ENCODE measurements at places on chromosomes 5 and 9.

DNA sequence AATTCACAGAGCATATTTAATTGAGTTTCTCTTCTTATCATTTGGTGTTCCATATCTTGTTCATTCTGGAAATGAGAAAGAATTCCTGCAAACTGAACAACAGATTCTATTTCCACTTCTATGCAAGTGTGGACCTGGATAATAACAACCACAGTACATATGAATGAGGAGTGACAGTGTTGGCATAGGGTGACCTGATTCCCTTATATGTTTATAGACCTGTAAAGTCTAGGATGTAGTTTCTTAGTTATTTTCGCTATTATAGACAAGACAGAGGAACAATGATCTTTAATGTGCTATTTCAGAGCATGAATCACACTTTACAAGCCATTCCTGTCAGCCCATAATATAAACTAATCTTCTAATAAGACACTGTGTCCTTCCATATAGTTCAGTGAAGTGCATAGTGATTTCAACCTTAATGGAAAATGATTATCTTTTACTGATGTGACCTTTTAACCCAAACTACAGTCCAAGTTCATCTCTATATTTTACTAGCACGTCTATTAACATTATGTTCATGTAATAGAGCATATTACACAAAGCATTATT is 88.2 kb upstream of the FAM174A start:
- no peak for DNase-seq

- DNase-seq = no peak
Observed at GRCh38 chr5:140560227-140560626, 3.0 kb upstream of the SRA1 start.

DNA sequence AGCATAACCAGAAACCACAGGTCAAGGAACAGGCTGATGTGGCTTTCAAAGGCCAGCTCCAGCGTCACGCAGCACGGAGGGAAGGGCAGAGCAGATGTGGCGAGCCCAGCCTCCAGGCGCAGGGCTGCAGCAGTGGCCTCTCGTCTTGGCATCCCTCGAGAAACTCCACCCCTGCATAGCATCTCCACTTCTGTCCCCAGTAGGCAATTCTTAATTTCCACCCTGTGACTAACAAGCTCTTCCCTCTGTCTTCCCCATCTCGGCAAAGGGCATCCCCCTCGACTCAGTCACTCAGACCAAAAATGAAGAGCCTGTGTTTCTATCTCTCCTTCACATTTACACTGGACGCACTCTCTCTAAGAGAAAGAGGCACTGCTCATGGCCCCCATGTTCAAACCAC is 1.7 kb upstream of the CACNA1B start:
- DNase-seq = no peak

DNA sequence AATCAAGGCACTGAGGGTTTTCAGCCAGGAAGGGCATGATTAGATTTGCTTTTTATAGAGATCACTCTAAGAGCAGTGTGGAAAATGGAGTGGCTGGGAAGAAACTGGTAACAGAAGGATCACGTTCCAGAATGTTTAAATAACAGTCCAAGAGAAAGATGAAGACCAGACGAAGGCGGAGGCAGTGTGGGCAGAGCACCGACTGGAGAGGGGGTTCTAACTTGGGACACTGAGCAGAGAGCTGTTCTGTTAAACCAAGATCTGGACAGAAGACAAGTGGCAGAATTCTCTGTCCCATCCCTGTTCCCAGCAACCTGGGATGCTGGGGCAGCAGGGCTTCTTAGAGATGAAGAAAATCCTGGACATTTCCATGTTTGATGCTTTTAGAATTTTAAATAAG is 249.1 kb upstream of the NR4A3 start:
- DNase-seq = no peak

DNA sequence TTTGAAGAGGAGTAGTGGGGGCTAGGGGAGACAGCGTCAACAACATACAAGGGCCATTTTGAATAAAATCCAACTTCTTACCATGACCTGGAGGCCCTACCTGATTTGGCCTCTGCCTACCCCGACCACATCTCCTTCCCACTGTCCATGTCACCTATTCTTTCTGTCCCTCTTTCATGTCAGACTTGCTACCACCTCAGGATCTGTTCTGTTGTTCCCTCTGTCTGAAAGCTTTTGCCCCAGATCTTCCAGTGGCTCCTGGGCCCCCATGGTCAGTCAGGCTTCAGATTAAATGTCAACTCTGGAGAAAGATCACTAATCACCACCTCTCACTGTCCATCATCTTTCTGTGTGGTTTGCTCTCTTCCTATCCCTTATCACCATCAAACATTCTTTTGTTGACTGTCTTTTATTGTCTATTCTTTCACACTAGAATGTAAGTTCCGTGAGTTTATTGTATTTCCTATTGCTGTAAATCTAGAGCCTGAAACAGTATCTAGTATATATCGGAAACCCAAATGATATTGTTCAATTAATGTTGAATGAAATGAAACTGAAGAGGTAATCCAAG is 31.2 kb upstream of the APC start:
- no peak for DNase-seq

GRCh38 chr9:1995084-1995483 is 20.1 kb upstream of the SMARCA2 start:
- DNase-seq = no peak

- no peak for DNase-seq
Observed at GRCh38 chr9:106025453-106025852, 331.1 kb downstream of the TMEM38B start.

GRCh38 chr5:56941981-56942380 is 9.9 kb downstream of the MIER3 start:
- DNase-seq = no peak

DNA sequence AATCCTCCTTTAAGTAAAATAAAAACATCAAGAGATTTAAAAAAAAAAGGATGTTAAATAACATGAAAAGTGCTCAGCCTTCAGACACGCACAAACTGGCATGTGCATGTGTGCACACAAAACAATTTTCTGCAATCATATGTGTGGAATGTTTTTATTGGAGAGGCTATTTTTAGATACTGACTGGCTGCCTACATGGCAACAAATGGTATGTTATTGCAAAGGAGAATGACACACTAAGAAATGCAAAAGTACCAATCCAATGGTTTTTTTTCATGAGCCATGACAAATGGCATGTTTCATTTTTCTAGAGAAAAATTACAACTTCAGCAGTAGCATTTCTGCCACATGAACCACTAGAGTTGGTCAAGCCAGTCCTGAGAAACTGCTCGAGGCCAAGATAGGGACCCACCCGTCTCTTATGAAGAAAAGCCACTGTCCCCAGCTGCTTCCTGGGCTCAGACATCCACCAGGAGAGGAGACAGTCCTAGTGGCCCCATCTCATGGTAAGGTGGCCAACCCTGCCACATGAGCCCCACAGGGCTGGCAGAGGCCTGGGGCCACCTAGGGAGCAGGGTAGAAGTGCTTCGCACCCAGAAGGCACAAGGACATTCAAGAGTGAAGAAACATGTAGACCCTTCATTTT is 116.4 kb downstream of the MYO10 start:
- no peak for DNase-seq

GRCh38 chr5:140146523-140146842 is 20.7 kb downstream of the IGIP start:
- DNase-seq = no peak

DNA sequence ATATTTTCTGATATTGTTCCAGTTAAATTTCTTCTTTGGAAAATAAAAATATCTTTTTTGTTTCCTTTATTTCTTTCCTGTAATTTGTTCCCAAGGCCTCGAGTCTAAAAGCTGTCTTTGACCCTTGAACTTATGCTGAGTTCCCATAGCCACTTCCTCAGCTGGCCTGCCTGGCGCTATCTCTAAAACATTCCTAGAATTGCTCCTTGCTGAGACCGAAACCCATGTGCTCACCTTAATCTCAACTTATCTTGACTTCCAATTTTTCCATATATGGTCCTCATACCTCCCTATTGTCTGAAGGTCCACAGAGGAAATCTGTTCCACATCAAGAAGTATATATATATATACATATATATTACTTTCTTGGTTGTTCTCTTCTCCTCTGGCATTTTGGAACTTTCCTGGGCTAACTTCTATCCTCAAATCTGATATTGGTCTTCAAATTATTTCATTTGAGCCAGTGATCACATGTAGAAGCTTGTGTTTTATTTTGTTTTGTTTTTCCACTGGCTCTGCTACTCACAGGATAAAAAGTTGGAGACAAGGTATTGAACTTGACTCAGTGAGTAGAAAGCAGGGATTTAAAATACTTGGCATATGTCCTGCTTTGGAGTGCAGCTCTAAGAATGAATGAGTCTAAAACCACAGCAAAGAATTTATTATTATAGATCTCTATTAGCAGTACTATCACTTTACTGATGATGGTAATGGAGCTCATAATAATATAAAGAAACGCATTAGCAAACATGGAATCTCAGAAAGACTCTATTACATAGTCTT is 45.2 kb downstream of the ENC1 start:
- DNase-seq = no peak

DNA sequence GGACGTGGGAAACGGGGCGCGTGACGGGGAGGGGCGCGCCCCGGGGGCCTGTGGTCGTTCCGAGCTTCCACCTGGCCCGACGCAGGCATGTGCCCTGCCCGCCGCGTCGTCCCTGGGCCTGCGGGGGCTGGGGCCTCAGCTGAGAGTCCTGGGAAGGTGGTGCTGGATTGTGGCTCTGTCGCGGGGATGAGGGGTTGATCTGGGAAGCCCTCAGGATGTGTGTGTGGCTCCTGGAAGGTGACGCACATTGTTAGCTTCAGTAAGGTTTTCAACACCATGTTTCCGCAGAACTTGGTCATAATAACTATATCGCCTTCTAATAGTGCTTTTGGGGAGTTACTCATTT is 589.1 kb downstream of the MTRR start:
- DNase-seq = peak; percentile 7

- no peak for DNase-seq
Observed at GRCh38 chr9:73146111-73146815, 5.4 kb upstream of the ANXA1 start.

DNA sequence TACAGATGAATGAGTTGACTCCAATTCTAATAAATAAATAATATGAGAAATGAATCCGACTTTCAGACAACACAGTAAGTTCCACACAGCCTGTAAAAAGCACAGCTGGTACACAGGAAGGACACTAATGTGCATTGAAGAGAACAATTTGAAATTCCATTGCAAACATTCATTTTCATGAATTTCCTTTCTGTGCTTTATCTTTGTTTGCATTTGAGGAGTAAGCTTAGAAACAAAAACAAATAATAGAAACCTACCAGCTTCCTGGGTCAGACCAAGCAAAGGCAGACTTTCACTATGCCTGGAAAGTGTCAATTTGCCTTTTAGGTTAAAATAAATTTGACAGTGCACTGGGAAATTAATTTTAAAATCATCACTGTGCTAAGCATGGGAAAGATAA is 143.8 kb upstream of the VLDLR start:
- no peak for DNase-seq

- DNase-seq = peak; percentile 25
Observed at GRCh38 chr5:126544087-126544740, 50.8 kb downstream of the ALDH7A1 start.

- no peak for DNase-seq
Observed at GRCh38 chr9:95360866-95361265, 43.4 kb upstream of the FANCC start.

DNA sequence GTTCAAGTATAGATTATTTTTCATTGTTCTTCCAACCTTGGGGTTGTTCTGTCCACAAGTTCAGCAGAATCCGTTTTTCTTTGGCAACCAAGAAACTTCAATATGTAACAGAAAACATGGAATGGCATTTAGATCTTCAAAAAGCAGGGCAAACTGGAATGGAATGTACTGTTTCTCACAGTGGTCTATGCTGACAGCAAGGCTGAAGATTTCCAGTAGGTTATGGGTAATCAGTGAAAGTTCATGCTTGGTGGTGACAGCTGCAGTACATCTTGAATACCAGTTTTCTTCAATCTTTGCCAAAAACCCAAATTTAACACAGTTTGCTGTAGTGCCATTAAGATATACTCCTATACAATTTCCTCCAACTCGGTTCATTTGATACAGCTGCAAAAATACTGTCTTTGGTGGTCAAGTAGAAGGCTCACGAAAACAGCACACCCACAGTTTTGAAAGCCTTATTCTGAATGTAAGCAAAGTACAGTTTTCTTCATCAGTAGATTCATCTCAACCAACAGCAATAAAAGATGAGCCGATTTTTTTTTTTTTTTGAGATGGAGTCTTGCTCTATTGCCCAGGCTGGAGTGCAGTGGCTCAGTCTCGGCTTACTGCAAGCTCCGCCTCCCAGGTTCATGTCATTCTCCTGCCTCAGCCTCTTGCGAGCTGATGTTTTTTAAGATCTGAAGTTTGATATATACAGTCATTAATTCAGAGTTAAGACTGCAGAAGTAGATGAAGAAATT is 4.9 kb downstream of the TRIM52 start:
- no peak for DNase-seq

- DNase-seq = no peak
Observed at GRCh38 chr5:28117691-28118090, 1079.3 kb upstream of the CDH9 start.

- no peak for DNase-seq
Observed at GRCh38 chr5:94397508-94397907, 220.9 kb downstream of the KIAA0825 start.

DNA sequence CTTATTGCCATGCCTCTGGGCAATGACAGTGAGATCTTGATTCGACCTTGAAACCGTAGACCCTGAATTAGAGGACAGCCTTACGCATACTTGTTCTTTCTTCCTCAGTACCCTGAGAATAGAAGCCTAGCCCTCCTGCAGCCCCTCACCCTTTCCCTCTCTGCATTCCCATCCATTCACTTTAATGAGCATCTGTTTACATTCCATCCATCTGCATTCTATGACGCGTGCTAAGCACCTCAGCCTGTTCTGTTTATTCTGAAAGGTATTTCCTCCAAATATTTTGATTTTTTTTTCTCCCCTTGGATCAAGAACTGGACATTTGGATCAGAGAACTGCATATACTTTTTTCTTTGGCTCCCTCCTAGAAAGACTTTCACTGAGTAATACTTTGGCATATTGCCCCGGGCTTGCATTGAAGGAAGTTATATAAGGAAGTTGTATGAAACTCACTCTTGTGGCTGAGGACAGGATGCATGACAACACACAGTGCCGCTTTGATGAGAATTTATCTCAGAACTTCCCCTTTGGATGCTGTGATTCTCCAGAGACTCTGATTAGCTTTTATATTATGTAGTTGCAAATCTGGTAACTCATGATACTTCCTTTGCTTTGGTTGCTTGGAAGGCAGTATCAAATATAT is 15.7 kb downstream of the TMEM8B start:
- DNase-seq = no peak

DNA sequence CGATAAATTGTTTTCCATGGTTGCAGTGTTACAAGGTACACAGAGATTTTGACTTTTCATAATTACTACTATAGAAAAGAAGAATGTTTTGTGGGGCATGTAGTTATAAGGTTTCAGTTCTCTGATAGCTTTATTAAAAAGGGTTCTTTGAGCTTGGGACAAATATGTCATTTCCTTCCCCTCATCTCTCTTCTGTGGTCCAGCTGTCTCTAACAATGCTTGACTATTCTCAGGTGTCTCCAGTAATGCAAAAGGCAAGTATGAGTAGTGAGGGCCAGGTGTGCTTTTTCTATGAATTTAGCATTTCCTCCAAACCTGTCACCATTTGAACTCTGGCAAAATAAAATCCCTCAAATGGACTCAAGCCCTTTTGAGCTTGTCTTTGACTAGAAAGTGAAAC is 84.3 kb downstream of the SLF1 start:
- DNase-seq = no peak

- DNase-seq = peak; percentile 53
Observed at GRCh38 chr9:130240410-130241197, 25.0 kb upstream of the HMCN2 start.
